ENCODE measurements at places on chromosomes 12 and 14. TPM values are rescaled to one million over a fixed set of nuclear protein-coding genes. Genes with fewer than 3 reads are reported as not detected.

GRCh38 chr12:26406391-26406790 is 211.0 kb downstream of the SSPN start:
- H3K27me3 ChIP-seq = no peaks in the 10 kb centered on the region
- no peaks in the 10 kb centered on the region for H3K4me1 ChIP-seq
- H3K36me3 ChIP-seq = no peaks in the 10 kb centered on the region
- H3K27ac ChIP-seq = no peak overlapping the region
- DNase-seq = no peak

DNA sequence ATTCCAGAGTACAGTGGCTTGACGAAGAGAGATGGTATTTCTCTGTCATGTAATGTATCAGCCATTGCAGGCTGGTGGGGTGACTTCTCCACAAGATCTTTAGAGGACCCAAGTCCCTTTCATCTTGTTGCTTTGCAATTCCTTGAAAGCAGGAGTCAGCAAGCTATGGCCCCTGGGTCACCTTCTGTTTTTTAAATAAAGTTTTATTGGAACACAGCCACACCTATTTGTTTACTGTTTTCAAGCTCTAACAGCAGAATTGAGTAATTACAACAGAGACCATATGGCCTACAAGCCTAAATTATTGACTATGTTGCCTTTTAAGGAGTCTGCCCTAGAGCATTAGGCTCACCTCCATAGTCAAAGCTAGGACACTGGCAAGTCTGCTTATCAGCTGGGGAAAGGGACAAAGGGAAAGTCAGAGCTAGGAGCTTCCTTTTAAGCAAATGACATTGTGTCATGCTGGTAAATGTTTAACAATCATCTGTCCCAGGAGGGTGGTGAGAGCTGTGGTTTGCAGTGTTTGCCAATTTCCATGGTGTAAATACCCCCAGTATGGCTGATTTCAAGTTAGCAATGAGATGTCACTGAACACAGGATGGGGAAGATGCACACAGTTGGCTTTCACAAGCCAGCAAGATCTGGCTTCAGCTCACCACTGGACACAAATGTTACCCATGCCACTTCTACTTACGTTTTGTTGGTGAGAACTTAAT is 87.7 kb upstream of the PWP1 start:
- H3K36me3 ChIP-seq = no peaks in the 10 kb centered on the region
- H3K4me1 ChIP-seq = no peaks in the 10 kb centered on the region
- no peak overlapping the region for H3K27ac ChIP-seq

DNA sequence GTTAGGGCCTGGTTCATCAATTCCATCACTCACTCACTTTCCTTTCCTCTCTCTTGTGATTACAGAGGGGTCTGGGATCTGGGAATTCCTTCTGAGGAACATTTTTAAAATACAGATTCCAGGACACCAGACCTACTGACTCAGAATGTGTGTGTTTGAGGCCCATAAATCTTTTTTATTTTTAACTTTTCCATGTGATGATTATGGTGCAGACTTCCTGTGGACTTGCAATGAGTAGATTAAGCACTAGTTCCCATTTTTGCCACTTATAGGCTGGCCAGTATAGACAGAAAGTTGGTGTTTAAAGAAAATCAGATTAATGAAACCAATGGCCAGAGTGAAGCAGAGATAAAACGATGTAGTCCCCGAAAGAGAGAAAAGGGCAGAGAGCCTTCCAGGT is 28.1 kb downstream of the SLC41A2 start:
- no peak overlapping the region for H3K4me3 ChIP-seq
- no peak overlapping the region for H3K27ac ChIP-seq
- no peaks in the 10 kb centered on the region for H3K27me3 ChIP-seq
- H3K36me3 ChIP-seq = no peaks in the 10 kb centered on the region
- peak; percentile 5 for DNase-seq

Gene DEPDC4
- total RNA-seq = 0.66 TPM

GRCh38 chr14:68639000-68639757 is 153.7 kb downstream of the ZFP36L1 start:
- H3K36me3 ChIP-seq = peaks cover 15% of the 10 kb centered on the region
- no peak overlapping the region for H3K27ac ChIP-seq
- H3K4me3 ChIP-seq = no peak overlapping the region
- no peaks in the 10 kb centered on the region for H3K27me3 ChIP-seq
- no peaks in the 10 kb centered on the region for H3K4me1 ChIP-seq

Gene VIPAS39
- total RNA-seq = 18.4 TPM

DNA sequence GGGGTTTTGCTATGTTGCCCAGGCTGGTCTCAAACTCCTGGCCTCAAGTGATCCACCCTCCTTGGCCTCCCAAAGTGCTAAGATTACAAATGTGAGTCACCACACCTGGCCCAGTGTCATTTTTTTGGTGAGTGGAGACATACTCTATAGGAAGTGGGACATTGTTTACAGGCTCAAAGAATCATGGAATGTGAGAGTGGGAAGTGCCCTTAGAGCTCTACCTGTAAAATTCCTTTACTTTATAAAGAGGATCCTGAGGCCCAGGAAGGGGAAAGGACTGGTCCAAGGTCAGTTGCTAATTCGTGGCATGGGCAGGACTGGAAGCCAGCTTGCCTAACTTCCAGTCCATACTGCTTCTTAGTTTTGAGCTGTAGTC is 8.7 kb upstream of the ADCK1 start:
- H3K36me3 ChIP-seq = no peaks in the 10 kb centered on the region
- DNase-seq = no peak
- peaks cover 9% of the 10 kb centered on the region for H3K4me1 ChIP-seq
- peaks cover 32% of the 10 kb centered on the region for H3K27me3 ChIP-seq
- no peak overlapping the region for H3K27ac ChIP-seq

DNA sequence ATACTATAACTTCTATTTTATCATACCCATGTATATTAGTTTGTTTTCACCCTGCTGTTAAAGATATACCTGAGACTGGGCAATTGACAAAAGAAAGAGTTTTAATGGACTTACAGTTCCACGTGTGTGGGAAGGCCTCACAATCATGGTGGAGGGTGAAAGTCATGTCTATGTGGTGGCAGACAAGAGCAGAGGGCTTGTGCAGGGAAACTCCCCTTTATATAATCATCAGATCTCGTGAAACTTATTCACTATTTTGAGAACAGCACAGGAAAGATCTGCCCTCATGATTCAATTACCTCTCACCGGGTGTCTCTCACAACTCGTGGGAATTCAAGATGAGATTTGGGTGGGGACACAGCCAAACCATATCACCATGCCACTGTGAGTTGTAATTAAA is 135.8 kb downstream of the SYNE2 start:
- no peak overlapping the region for H3K4me3 ChIP-seq
- no peaks in the 10 kb centered on the region for H3K36me3 ChIP-seq
- no peak overlapping the region for H3K27ac ChIP-seq
- DNase-seq = no peak
- no peaks in the 10 kb centered on the region for H3K27me3 ChIP-seq
- H3K4me1 ChIP-seq = peaks cover 5% of the 10 kb centered on the region

Gene CD163L1
- 8.1 TPM for total RNA-seq

Gene PSMA6
- total RNA-seq = 179 TPM

DNA sequence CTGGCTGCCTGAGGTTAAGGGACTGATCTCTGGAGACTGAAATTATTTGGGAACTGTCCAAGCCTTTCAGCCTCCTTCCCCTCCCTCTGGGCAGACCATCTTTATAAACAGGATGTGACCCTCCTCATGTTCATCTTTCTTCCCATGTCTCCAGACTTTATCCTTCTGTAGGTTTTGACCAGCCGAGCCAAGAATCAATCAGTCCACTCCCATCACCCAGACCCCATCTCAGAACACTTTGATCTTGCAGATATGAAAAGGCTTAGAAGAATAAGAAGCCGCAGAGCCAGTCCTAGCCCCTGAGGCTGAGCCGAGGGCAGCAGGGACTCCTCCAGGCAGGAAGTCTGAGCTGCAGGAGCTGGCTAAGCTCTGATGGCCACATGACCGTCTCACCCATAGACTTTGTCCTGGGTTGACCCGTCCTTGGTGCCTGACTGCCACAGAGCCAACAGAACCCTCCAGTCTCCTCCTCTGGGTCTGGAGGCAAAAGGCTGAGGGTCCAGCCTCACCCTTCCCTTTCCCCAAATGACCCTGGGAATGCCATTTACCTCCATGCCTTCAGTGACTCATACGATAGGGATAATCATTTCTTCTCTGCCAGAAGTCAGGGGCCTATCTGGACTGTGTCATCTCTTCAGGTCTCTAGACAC is 1.6 kb downstream of the KRT71 start:
- no peak overlapping the region for H3K4me3 ChIP-seq
- no peak for DNase-seq
- H3K36me3 ChIP-seq = no peaks in the 10 kb centered on the region
- no peak overlapping the region for H3K27ac ChIP-seq
- peaks cover 78% of the 10 kb centered on the region for H3K27me3 ChIP-seq

All from HFFc6 (cell line).